Fibroblast of skin of scalp (primary cell): ENCODE measurements at places on chromosomes 7 and 10.
A peak's percentile ranks its signal among the peaks of the same experiment; 100 is the strongest.

GRCh38 chr10:130689743-130690626 lies 553.8 kb downstream of the GLRX3 start:
- no peak for DNase-seq

DNA sequence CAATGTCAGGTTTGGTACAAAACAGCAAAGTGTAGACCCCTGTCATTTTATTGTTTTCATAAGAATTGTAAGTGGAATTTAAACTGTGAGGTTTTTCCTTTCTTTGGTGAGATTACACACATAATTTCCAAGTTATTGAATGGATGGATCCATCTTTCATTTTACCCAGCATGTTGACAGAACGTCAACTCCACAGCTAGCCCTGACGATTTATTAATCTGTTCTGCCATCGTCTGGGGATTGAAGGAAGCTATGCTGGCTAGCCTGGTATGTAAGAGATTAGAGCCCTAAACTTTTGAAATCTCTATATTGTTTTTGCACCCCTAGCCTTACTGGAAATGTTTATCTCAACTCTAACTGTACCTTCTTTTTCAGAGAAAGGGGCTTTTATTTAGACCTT lies 8.6 kb downstream of the WNT16 start:
- DNase-seq: peak; percentile 72

DNA sequence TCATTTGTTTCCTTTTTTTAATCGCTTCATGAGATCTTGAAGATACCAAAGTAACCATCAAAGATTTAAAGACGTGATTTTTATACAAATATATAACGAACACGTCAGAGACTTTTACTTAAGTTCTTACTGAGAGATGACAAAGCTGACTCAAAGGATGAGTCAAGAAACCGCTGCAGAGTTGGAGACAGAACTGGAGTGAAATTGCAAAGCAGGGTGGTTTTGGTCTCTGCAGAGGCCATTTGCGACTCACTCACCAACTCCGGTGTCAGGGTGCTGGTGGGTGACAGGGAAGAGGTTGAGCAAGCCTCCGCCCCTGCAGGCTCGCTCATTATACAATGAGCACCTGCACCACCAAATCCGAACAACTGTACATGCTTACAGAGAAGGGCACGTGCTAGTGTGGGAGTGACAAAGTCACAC lies 75.2 kb downstream of the DNAJB6 start:
- DNase-seq: peak; percentile 74

- peak; percentile 31 for DNase-seq
Observed at GRCh38 chr10:61319386-61320256, 133.6 kb downstream of the TMEM26 start.

DNA sequence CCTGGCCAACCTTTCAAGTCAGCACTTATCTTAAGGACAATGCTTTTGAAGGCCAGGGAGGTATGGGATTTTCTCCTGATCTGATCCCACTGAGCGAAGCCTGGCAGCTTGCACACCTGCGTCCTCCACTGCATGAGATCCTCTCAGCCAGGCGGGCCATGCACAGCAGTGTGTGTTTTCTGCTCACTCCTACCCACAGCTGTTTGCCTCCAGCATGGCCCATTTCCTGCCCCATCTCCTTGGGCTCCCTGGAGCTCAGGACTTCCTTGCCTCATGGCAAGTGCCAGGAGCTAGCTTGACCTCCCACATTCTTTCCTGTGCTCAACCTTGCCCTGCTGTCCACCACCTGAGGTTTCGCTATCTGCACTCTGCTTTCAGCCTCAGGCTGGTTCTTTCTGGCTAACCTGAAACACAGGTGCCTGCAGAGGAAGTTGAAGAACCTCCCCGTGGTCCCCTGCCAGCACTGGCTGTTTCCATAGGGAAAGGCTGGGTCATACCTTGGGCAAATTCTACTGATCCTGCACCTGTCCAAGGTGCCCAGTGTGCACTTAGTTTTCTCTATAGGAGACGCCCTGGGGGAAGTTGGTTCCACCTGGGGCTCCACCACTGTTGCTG lies 43.9 kb upstream of the EEPD1 start:
- no peak for DNase-seq
